ENCODE measurements at places on chromosomes 1 and 21. TPM values are rescaled to one million over a fixed set of nuclear protein-coding genes. Genes with fewer than 3 reads are reported as not detected.
A peak's percentile ranks its signal among the peaks of the same experiment; 100 is the strongest.

FLG2 gene
- total RNA-seq = not detected

DNA sequence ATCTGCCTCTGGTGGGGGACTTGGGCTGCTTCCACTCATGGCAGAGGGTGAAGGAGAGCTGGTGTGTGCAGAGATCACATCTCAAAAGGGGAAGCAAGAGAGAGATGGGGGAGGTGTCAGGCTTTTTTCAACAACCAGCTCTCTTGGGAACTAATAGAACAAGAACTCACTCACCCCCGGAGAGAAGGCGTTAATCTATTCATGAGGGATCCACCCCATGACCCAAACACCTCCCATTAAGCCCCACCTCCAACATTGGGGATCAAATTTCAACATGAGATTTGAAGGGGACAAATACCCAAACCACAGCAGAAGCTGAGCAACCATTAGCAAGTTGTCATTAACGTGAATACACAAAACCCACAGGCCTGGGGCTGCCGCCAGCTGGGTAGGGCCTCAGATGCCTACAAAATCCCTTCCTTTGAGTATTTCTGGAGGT, 12.0 kb upstream of the VWA5B1 start:
- H3K36me3 ChIP-seq = no peaks in the 10 kb centered on the region
- H3K27ac ChIP-seq = no peak overlapping the region
- no peak for DNase-seq
- no peak overlapping the region for H3K4me3 ChIP-seq
- H3K27me3 ChIP-seq = peaks cover 8% of the 10 kb centered on the region
- H3K4me1 ChIP-seq = no peaks in the 10 kb centered on the region

GRCh38 chr1:14923727-14924452, 229.7 kb upstream of the TMEM51 start:
- peaks cover 18% of the 10 kb centered on the region for H3K4me1 ChIP-seq
- H3K27me3 ChIP-seq = no peaks in the 10 kb centered on the region
- no peaks in the 10 kb centered on the region for H3K36me3 ChIP-seq
- DNase-seq = peak; percentile 89

DNA sequence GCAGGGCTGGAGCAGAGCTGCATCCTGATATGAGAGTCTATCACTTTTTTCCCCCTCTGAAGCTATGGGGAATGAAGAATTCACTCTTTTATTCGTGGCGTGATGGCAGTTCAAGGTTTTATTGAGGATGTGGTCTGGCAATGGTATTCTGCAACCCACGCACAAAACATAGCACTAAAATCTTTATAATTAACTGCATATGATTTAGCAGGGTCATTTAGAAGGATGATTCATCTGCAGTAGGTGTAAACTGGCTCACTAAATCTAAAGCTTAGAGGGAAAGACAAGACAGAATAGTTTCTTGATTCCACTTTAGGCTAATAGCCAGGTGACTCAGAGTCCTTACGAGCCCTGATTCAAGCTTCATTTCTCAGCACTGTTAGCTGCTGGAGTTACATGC, 25.0 kb upstream of the CHRM3 start:
- H3K27me3 ChIP-seq = no peaks in the 10 kb centered on the region
- DNase-seq = no peak
- no peaks in the 10 kb centered on the region for H3K4me1 ChIP-seq
- H3K36me3 ChIP-seq = no peaks in the 10 kb centered on the region

DNA sequence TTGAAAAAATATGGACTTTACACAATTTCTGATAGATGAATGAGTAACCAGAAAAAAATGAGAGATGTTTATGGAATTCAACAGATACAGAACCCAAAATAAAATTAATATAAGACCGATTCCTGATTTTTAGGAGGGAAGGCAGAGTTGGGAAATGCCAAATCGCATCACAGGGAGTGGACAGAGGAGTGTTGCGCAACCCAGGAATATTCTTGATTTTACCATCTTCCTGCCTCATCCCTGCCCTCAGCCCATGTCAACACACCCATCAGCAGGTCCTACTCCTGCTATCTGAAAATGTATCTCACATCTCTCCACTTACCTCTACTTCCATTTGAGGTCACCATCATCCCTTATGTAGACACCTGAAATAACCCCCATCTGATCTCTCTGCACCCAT, 221.0 kb downstream of the DSCAM start:
- no peak overlapping the region for H3K4me3 ChIP-seq
- no peak overlapping the region for H3K27ac ChIP-seq
- no peaks in the 10 kb centered on the region for H3K4me1 ChIP-seq
- H3K27me3 ChIP-seq = no peaks in the 10 kb centered on the region
